ENCODE measurements at places on chromosomes 3 and 15. TPM values are rescaled to one million over a fixed set of nuclear protein-coding genes. Genes with fewer than 3 reads are reported as not detected.

The CAND2 gene
- total RNA-seq, result 25.7 TPM

The MUC4 gene
- total RNA-seq, result not detected

The SNX33 gene
- total RNA-seq, result 3.4 TPM

The DNAH1 gene
- total RNA-seq, result 6.3 TPM

The CELSR3 gene
- total RNA-seq, result 67.9 TPM

The TIGIT gene
- not detected for total RNA-seq

The CCDC80 gene
- 4.4 TPM for total RNA-seq

The SAMMSON gene
- total RNA-seq, result not detected

The RTP1 gene
- 0.31 TPM for total RNA-seq

The PCNP gene
- 102 TPM for total RNA-seq

The GOLGA6L10 gene
- total RNA-seq, result 14.1 TPM

The PRTG gene
- 7.2 TPM for total RNA-seq

The UBE2E1 gene
- total RNA-seq, result 84.8 TPM

The BCHE gene
- 14.1 TPM for total RNA-seq

The ATP13A4 gene
- total RNA-seq, result 22.2 TPM

The HES1 gene
- 14.7 TPM for total RNA-seq

The ATP13A5 gene
- 0.63 TPM for total RNA-seq

The GOLGA8T gene
- total RNA-seq, result 0.31 TPM

The OCA2 gene
- 12.2 TPM for total RNA-seq

The CCR5 gene
- not detected for total RNA-seq

Measured in parietal lobe (tissue), 2 donors.